ENCODE measurements at places on chromosomes 6 and 20.

DNA sequence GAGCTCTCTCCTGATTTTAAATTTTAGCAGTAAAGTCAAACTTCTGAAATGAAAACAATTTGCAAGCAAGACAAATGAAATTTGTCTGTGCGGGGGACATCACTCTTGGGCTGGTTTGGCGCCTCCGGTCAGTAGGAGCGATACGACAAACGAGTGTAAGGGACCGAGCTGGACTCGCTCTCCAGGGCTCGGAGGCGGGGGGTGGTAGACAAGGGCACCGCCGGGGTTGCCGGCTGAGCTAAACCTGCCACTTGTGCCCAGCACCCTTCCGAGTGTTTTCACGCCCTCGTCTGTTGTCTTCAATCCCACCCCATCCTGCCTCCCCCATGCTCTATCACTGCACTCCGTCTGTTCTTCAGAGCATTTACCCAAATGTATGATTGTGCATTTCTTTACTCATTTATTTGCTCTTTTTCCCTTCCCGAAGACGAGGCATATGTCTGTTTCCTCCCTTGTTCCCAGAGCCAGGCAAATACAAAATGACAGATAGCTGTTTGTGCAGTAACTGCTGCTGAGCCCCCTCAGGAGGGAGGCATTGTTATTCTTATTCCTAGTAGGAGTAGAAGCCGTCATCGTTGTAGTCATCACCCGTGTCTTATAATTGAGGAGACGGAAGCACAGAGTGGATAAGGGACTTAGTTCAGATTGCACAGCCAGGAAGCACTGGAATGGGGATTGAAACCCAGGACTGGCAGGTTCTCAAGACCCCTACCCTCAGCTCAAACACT is 62.8 kb upstream of the APCDD1L start:
- DNase-seq = no peak

- DNase-seq = no peak
Measured at GRCh38 chr6:3856576-3856975, 7.4 kb downstream of the FAM50B start.

GRCh38 chr6:38149531-38149930 is 330.0 kb downstream of the ZFAND3 start:
- no peak for DNase-seq

DNA sequence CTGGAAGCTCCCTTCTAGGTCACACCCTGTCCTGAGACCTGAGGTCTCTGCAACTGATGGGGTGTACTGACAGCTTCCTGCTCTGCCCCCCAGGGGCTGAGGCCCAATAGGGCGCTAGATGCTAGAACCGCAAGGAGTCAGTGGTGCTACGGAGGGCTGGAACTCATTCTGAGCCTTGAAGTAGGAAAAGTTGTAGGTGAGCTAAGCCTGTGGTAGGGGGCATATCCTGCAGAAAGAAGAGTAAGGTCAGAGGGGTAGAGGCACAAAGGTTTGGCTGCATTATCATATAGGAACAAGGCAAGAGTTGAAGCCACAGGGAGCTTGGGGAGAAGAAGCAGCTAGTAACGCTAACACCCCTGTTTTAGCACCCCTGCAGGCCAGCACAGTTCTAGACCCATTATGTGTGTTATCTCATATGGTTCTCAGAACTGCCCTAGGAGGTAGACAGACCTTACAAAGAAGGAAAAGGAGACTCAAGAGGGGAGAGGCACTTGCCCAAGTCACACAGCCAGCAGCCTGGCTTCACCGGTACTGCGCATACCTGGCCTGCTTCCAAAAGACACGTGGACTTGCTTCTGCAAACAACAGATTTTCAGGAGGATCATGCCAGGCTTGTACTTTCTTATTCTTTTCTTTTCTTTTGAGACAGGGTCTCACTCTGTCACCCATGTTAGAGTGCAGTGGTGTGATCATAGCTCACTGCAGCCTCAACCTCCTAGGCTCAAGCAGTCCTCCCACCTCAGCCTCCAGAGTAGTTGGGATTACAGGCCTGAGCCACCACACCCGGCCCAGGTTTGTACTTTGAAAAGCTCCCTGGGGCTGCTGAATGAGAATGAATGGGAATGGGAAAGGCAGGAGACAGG is 156.1 kb downstream of the MRPL14 start:
- no peak for DNase-seq

DNA sequence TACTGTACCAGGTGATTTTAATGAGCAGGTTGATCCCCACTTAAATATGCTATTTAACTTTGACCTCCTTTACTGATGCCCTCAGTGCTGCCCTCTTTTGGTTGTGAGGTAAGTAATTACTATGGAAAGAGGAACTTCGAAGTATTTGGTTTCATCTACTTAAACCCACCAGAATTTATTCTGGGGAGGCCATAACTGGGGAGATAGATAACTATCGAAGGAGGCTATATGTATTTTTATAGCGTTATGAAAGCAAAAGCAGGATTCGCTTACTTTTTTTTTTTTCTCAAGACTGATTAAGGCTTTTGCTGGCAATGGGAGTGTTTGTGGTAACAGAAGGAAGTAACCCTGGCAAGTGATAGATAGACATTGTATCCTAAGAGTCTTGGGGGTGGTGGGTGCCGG is 168.9 kb upstream of the CENPW start:
- DNase-seq = no peak

- DNase-seq = no peak
Measured at GRCh38 chr20:63447320-63447719, 25.1 kb downstream of the KCNQ2 start.

GRCh38 chr6:32761072-32761471 is 2.3 kb downstream of the HLA-DQB2 start:
- DNase-seq = no peak

DNA sequence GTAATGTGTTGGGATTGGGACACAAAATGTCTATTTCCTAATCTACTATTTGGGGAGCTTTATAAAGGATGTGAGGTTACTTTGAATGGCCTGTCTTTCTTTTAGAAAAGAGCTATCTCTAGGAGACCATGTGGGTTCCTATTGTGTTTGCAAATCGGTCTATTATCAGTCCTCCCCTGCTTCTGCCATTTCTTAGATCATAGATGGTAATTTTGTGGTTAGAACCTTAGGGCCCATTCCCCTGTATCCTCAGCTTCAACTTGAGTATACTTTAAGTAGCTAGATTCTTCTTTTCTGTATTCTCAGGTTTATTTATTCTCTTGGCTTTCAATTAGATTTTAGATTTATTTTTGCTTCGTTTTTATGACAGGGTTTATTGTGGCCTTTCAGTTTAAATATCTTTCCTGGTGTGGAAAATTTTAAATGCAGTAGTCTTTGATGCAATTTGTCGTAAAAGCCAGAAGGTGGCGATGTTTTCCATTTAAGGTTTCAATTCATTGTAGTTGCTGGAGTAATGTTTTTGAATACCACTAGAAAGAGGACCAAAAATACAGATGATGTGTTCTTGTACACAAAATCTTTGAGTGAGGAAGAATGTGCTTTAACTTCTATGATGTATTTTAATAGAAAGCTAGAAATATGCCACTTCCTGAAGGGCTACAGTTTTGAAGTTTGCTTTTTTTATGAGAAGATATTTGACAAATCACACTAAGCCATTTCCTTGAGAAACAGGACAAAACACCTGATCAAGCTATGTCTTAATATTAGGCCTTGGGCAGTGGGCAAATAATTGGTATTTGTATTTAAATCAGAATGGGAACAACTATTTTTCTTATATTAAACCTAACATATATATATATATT is 20.3 kb downstream of the TBPL1 start:
- DNase-seq = peak; percentile 59
